GDM1 (cell line): ENCODE measurements at places on chromosomes 2 and 18.

GRCh38 chr18:45173799-45174519 lies 441.3 kb upstream of the SLC14A2 start:
- DNase-seq: no peak

DNA sequence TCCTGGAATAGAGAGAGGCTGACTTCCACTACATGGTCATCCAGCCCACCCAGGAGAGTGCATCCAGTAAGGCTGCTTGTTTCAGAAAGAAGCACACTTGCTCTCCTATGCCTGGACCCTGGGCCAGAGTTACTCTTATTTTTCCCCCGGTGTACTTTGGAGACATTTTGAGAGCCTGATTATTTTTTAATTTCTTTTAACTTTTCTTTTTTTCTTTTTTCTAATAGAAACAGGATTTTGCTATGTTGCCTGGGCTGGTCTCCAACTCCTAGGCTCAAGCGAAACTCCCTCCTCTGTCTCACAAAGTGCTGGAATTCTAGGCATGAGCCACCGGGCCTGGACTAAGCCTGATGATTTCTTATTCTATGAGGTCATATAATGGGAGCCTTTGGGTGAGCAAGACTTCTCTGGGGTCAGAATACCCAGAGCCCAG lies 62.2 kb downstream of the RPL37A start:
- no peak for DNase-seq

DNA sequence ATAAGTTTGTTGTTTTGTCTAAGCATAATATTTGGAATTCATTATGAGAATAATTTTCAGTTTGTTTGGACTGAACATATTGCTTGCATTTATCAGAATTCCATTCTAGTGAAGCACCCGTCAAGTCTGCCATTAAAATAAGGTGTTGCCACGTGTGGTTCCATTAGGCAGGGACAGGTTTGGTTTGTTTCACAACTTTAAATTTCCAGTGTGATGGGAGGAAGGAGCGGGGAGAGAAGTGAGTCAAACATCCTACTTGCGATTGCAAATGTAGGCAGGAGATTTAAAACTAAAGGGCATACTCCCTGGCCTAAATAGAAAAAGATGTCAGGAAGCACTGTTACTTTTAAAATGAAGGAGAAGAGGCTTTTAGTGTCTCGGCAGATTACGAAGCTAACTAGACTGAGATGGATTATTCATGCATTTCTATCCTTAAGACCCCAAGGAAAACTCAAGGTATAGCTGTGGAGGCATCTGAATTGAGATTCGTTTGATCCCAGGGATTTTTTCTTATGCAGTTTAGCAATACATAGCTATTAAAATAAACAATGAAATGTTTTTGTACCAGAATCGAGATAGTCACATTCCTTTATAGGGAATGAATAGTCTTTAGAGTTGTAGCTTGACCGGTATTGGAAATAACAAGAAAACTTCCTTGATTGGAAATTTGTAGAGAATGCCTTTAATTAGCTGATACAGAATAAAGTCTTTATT lies 19.8 kb downstream of the GRHL1 start:
- no peak for DNase-seq

GRCh38 chr2:224151161-224151560 lies 112.1 kb upstream of the SERPINE2 start:
- no peak for DNase-seq

DNA sequence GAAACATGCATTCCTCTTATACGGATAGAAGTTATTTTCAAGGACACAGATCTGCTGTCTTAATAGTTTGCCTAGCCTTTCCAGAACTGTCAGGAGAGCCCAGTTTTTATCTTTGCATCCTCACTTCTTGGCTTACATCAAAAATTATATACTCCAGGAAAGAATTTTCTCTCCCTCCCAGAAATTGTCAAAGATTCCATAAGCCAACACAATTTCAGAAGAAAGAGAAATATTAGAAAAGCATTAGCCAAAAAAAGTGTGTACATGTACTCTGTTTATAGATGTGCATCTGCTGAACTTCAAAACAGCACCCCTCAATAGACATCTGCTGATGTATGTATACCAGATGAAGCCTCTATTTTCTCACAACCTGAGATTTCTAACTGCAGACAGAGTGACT lies 210.4 kb downstream of the METTL4 start:
- DNase-seq: no peak

DNA sequence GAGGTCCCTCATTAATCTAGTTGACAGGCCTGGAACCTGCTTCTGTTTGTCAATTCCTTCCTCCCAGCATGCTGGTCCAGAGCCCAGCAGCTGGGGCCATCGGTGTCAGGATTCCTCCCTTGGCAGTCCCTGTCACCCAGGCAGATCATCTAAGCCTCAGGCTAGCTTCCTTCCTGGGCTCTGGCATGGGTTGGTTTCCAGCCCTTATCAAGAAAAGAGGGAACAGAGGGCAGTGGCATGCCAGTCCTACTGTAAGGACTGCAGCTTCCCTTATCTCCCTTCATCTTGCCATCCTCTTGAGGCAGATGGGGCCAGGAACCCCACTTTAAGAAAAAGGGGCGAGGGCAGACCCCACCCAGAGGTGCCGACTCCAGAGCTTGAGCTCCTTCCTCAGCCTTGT lies 10.9 kb upstream of the KCNK3 start:
- DNase-seq: no peak

GRCh38 chr2:227238238-227239237 lies 74.1 kb downstream of the COL4A3 start:
- DNase-seq: peak; percentile 2

- no peak for DNase-seq
These were observed 108.7 kb downstream of the EN1 start for GRCh38 chr2:118738524-118739308.

GRCh38 chr2:230913406-230914143 lies 11.5 kb downstream of the GPR55 start:
- peak; percentile 67 for DNase-seq
